ENCODE measurements at places on chromosomes 11 and 22.

DNA sequence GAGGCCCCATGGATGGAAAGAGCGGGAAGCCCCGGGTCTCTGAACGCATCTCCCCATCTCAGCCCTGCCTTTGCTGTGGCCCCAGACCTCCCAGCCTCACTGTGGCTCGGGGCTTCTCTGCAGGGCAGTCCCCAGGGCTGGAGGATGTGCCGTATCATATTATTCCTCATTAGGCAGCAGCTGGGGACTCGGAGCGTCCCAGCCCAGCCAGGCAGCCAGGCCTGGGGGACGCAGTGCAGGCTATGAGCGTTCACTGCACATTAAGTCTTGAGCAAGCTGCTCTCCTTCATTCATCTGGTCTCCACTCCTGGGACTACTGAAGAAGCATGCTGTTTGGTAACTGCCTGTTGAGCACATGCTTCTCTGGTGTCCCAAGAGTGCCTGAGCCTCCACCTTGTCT is 226.8 kb upstream of the TBCEL start:
- no peak for DNase-seq

- no peak for DNase-seq
Measured at GRCh38 chr11:2683806-2684205, 16.0 kb downstream of the KCNQ1OT1 start.

DNA sequence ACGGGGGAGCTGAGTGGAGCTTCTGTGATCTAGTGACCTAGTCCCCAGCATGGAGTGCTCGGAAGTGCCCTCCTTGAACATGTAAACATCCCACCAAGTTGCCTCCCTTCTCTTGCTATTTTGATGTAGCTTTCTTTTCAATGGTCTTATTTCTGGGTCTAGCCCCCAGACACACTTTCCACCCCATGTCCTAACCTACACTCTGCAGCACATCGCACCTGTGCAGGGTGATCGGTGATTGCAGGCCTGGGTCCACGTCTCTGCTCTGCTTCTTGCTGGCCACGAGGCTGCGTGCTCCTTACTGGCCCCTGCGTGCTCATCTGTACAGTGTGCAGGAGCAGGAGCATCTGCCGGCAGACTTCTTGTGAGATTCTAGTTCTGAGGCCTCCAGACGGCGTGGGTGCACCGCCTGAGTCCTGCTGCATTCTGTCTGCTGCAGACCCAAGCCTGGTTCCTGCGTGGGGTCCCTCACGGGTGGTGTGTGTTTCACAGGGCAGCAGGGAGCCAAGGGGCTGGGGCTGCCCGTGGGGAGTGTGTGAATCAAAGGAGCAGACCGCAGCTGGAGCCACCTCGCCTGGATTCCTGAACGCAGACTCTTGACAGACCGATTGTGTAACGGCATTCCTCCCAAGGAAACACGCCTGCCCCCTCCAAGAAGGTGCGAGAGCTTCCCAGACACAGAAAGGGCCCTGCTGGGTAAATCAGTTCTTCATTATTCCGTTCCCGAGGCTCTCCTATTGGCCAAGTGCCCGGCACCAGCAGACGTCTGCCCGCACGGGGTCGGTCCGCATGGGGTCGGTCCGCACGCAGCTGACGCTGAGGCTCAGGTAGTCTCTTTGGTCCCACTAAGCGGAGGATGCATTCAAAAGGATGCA is 44.4 kb upstream of the MYEOV start:
- DNase-seq: no peak

- no peak for DNase-seq
Measured at GRCh38 chr22:41512421-41513194, 31.7 kb downstream of the POLR3H start.

DNA sequence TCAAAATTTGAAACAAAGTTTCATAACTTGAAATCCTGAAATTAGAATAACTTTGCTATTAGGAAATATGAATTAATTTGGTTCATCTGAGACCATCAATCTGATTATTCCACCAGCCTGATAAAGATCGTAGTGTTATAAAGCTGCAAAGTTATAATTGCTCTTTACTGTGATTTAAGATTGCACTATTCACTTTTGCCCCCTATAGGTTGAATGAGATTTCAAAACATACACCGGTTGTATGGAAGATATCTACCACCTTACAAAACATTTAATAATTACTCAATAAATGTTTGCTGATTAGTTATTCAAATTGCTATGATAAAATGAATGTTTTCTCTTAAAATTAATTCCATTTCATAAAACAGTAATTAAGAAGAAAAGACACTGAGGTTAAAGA is 26.1 kb downstream of the APIP start:
- DNase-seq: no peak

GRCh38 chr11:109223451-109223850 is 198.5 kb upstream of the C11orf87 start:
- DNase-seq: no peak

Measured in NCI-H524 treated with DMSO at 0.1 percent for 48 hours (cell line).